ENCODE measurements at places on chromosomes 6 and 20. TPM values are rescaled to one million over a fixed set of nuclear protein-coding genes. Genes with fewer than 3 reads are reported as not detected.

Gene MEI4
- not detected for total RNA-seq

Gene RAB23
- 9.9 TPM for total RNA-seq

Gene ABHD16B
- total RNA-seq = not detected

Gene RBPJL
- not detected for total RNA-seq

Gene MACROD2
- total RNA-seq = not detected

Gene MAFB
- 4.8 TPM for total RNA-seq

Gene HS3ST5
- not detected for total RNA-seq

Gene TNFRSF6B
- total RNA-seq = 31.8 TPM

Gene KCNS1
- total RNA-seq = 1.5 TPM

Gene TMEM217
- total RNA-seq = 0.46 TPM

Gene GJA10
- total RNA-seq = not detected

Gene INSM1
- not detected for total RNA-seq

Gene ARMC2
- total RNA-seq = 0.56 TPM

Gene PKIB
- 4.1 TPM for total RNA-seq

Gene CTSZ
- total RNA-seq = 57.8 TPM

Gene MOXD1
- 0.88 TPM for total RNA-seq

Measured in airway epithelial cell (primary cell).